Activated T-cell treated with anti-CD3 and anti-CD28 coated beads for 48 hours (primary cell): ENCODE measurements at places on chromosomes 11 and 22.

GRCh38 chr22:43152003-43152356 is 621 bp downstream of the TSPO start:
- DNase-seq = no peak

DNA sequence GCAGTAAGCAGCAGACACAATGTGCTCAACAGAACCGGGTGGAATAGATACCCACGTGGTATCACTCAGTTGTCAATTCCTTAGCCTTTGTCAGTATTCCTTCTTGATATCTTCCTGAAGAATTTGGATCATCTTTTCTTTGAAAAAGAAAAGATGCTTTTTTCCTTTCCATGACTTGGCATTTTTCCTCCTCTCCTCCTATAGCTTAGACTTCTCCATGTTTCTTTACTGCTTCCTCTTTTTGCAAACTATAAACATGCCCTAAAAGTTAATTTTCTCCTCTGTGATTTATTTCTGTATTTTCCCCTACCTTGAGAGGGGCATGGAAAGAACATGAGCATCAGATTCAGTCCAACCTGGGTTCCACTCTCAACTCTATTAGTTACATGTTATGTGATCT is 11.7 kb downstream of the CBLIF start:
- no peak for DNase-seq

DNA sequence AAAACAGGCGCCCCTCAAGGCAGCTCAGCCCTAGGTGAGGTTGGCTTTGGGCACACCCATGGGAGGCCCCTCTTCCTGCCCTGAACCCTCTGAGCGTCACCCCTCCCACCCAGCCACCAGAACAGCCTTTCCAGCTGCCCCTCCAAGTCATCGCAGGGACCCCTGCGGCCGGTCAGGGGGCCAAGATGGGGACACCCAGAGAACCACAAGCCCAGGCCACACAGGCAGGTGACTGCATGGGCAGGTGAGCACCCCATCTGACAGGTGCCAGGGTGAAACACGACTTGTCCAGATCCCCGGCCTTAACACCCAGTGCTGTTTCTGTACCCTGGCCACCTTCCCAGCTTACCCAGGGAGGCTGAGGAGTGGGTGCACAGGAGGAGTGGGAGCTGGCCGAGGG is 24.6 kb upstream of the GRAMD4 start:
- DNase-seq = no peak

- DNase-seq = no peak
Observed at GRCh38 chr11:135061166-135061565, 649.1 kb upstream of the B3GAT1 start.

GRCh38 chr11:112744041-112744440 is 217.2 kb upstream of the NCAM1 start:
- DNase-seq = no peak

DNA sequence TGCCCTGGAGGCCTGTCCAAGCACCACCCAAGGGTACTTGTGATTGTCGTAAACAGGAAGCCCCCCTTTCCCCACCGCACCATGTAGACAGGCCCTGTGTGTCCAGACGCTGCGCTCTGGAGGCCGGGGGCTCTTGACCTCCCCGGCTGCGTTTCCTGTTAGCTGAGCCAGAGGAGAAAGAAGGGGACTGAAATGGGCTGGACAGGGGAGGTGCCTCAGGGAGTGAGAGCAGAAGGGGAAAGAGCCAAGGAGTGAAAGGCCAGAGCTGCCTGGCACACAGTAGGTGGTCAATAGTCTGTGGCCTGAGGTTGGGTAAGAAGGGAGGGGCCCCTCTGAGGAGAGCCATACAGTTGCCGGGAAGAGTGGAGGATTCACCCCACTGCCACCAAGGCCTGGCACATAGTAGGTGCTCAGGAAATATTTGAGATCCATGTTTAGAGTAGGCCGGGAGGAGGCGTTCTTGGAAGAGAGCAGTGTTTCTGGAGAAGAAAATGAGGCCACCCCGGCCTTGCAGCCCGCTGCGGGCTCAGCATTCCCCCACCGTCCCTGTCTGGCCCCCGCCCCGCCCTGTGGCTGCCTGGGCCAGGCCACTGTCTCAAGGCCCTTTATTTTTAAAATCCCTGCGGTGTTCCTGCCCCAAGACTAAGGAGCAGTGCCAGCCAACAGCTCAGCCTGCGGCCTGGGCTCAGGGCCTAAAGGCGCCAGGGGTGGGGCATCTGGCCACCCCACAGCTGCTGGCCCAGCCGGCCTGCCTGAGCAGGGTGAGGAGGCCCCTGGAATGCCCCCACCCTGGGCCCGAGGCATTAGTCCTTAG is 13.6 kb upstream of the CDC42EP1 start:
- DNase-seq = no peak

DNA sequence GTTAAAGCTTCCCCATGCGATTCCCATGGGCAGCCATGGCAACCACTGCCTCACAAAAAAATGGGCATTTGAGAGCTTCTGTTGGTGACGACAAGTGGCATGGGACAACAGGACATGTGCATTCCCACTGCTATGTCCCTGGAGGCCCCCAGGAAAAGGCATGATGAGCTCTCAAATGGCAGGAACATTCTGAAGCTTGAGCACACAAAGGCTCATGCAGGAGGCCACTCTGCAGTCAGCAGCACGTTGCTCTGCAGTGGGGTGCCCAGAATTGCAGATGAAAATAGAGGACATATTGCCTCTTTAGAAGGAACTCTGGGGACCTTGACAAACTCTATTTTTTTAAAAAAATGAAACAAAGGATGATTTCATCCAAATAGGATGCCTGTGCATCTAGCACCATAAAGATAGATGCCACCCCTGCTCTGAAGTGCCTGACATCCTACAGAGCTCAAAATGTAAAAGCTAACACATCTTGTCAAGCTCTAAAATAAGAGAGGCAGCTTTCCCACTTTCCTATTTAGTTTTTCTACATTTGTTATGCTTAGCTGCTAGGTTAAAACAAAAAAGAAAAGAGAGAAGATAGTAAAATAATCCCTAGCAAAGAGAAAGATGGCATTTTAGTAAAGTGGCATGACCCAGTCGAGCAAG is 277.6 kb upstream of the ZC3H12C start:
- DNase-seq = no peak

DNA sequence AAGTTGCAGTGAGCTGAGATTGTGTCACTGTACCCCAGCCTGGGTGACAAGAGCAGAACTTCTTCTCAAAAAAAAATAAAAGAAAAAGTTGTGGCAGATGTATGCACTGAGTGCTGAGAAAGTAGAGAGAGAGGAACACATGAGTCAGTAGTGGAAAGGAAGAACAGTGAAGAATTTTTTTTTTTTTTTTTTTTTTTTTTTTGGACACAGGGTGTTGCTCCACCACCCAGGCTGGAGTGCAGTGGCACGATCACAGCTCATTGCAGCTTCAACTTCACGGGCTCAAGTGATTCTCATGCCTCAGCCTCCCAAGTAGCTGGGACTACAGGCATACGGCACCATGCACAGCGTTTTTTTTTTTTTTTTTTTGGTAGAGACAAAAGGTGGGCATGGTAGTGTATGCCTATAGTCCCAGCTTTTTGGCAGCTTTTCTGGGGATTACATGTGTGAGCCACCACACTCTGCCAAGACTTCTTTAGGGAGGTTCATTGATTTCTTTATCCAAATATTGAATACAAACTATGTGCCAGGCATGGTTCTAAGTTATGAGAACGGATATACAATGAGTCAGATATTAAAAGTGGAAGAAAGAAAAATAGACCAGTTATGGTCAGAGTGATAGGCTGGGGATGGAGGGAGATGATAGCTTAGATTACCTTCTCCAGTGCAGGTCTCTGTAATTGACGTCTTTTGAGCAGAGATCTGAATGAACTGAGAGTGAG is 62.0 kb downstream of the YAP1 start:
- DNase-seq = no peak

DNA sequence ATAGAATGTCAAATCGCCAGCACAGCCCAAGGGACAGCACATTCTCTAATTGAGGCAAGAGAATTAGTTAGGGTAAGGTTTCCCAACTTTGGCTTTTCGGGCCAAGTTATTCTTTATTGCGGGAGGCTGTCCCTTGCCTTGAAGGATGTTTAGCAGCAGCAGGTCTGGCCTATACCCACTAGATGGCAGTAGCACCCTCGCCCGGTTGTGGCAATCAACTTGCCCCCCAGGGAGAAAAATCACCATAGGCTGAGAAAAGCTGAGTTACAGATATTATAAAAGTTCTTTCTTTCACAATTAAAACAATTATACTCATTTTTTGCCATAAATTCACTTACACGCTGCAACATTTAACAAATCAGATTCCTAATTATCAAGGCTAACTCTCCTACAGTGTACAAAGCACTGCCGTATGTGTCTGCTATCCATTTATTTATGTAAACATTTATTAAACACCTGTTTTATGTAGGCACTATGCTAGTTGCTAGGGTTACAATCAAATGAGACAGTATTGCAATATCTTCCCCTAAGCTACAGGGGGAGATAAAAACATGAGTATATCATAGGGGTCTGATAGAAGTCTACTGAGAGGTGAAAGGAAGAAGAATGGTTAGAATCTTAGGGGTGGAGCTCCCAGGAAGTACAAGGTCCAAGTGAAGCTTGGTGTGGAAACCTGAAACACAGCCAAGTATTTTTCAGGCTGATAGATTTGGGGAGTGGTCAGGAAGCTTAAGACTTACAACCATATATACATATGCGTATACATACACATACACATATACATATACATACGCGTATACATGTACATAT is 452.3 kb downstream of the RAB38 start:
- no peak for DNase-seq

- DNase-seq = no peak
Observed at GRCh38 chr22:39287076-39287725, 32.2 kb downstream of the RPL3 start.

DNA sequence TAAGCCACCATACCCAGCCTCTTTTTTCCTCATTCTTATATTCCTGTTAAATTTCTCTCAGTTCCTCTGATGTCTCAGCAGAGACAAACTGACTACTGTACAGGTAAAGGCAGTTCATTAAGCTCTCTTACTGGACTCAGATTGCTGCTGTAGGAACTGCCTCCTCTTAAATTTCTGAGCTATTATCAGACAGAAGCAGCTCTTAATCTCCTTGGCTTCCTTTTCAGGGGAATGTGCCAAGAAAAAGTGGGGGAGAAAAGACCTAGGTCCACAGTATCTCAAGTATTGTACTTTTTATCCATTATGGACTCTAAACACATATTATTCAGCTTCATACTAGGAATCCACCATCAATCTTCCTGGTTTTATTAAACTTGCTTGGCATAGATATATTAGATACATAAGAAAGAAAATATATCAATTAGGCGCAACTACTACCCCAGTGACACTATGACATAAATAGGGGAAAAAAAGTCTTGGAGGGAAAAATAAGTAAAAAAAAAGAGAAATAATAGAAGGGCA is 26.1 kb downstream of the MRTFA start:
- no peak for DNase-seq

DNA sequence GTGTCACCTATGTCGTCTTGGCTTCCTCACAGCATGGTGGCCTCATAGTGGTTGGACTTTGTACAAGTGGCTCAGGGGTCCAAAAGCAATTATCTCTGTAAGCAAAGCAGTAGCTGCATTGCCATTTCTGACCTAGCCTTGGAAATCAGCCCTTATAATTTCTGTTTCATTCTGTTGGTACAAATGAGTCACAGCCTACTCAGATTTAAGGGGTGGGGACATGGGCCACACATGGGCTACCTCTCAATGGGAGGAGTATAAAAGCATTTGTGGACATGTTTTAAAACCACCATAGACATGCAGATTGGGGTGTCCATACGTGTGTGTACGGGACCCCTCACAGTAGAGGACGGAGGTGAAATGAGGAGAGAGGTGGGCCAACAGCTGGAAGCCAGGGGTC is 41.6 kb downstream of the CHRDL2 start:
- DNase-seq = no peak

DNA sequence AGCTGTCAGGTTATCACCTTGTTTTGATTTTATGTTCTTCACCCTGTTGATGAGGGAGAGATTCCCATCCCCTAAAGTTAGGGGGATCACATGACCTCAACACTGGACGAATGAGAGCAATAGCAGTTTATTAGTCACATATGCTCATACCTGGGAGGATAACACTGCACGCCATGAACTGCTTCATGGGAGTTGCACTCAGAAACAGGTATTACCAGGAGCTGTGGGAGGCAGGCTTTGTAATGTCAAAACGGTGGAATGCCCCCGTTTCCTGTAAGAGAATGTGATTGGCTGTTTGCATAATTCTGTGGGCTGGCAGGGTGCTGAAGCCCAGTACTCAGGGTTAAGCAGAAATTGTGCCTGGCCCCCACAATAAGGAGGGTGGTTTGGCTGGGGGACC is 3.2 kb upstream of the THY1 start:
- DNase-seq = no peak

DNA sequence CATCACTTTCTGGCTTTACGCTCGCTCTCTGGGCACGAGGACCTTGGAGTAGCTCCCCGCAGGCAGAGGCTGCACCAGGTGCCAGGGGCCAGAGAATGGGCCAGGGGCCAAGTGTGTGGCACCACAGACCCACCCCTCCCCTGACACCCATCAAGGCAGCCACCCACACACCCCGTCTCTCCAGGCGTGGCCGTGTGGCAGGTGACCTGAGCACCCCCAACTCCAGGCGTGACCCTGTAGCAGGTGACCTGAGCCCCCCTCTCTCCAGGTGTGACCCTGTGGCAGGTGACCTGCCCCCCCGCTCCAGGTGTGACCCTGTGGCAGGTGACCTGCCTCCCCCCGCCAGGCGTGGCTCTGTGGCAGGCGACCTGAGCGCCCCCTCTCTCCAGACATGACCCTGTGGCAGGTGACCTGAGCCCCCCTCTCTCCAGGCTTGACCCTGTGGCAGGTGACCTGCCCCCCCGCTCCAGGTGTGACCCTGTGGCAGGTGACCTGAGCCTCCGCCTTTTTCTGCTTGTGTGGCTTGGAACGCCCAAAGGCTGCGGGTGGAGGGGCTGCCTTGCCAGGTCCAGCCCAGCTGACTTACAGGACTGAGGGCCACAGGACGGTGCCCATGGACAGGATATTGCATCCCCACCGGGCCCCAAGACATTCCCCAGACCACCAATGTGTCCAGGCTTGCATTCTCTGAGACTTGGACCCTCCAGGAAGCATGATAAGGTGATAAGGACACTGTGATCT is 667.2 kb downstream of the BRD1 start:
- DNase-seq = no peak

DNA sequence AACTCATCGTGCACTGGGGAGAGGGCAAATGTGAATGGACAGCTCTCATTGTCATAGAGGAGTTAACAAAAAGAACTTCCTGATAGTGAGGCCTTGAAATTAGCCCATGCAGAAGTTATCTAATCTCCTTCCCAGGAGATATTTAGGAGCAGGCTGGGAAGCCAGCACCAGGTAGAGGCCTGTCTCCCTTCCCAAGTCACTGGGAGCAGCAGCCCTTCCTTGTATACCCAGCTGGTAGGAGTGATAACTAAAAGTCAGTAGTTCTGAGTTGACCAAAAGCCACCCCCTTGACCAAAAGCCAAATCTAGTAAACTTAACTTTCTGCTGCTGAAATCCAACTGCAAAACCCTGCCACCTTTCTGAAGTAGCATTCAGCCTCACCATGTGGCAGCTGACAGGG is 1.4 kb upstream of the BACE1-AS start:
- DNase-seq = no peak

DNA sequence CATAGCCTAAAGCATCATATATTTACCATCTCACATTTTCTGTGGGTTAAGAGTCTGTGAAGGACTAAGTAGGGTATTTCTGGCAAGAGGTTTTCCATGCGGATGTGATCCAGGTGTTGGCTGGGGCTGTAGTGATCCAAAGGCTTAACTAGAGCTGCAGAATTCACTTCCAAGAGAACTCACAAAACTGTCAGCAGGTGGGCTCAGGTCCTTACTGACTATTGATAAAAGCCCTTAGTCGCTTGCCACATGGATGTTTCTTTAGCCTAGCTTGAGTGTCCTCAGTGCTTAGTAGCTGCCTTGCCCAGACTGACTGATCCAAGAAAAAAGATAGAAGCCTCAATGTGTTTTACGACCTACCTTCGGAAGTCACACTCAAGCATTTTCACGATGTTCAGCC is 250.8 kb downstream of the CNTN5 start:
- DNase-seq = no peak

- no peak for DNase-seq
Observed at GRCh38 chr11:128246810-128247594, 340.4 kb downstream of the ETS1 start.
